Stimulated activated CD8-positive, alpha-beta memory T cell treated with anti-CD3 and anti-CD28 coated beads, Interleukin-7, amount 100 ng/mL, for 4 hours (primary cell): ENCODE measurements at places on chromosomes 3 and 15.

- DNase-seq: no peak
Measured at GRCh38 chr15:25241241-25241801, 197.5 kb downstream of the UBE3A start.

- no peak for DNase-seq
Measured at GRCh38 chr15:57540211-57540610, 51.5 kb upstream of the MYZAP start.

DNA sequence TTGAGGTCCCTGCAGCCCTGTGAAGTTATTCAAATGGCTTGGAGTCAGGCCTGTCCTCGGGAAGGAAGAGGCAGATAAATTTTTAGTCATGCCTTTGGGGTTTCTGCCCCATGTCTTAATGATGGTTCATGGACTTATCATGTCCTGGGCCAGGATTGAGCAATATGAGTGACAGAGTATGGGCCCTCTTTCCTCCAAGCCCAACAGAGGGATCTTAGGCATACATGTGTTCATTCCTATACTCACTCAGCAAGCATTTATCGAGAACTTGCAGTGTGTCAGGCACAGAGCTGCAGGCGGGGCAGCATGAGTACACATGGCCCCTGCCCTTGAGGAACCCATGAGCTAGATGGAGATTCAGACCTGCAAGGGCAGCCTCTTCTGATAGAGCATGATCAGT is 6.2 kb downstream of the ESYT3 start:
- no peak for DNase-seq

- DNase-seq: no peak
Measured at GRCh38 chr3:156542101-156543042, 12.5 kb downstream of the SSR3 start.

DNA sequence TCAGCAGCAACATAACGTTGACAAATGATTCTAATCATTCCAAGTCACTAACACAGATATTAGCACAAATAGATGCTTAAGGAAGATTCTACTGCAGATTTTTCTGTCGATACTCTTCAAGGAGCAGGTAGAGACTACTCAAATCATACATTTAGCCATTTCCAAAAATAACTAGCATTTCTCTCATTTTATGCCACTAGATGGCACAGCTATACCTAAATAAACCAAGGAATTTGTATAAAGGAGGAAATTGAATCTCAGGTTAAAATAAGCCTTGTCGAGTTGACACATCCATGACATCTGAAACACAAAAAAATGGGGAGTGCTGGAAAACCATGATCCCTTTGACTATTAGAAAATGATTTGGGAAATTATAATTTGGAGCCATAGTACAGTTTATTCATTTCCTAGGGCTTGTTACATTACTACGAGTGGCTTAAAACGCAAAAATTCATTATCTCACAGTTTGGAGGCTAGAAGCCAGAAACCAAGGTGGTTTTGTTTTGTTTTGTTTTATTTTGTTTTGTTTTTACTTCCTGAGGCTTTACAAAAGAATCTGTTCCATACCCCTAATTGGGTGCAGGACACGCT is 59.5 kb upstream of the STRIT1 start:
- DNase-seq: no peak

GRCh38 chr3:11445883-11446282 is 173.7 kb downstream of the ATG7 start:
- no peak for DNase-seq

DNA sequence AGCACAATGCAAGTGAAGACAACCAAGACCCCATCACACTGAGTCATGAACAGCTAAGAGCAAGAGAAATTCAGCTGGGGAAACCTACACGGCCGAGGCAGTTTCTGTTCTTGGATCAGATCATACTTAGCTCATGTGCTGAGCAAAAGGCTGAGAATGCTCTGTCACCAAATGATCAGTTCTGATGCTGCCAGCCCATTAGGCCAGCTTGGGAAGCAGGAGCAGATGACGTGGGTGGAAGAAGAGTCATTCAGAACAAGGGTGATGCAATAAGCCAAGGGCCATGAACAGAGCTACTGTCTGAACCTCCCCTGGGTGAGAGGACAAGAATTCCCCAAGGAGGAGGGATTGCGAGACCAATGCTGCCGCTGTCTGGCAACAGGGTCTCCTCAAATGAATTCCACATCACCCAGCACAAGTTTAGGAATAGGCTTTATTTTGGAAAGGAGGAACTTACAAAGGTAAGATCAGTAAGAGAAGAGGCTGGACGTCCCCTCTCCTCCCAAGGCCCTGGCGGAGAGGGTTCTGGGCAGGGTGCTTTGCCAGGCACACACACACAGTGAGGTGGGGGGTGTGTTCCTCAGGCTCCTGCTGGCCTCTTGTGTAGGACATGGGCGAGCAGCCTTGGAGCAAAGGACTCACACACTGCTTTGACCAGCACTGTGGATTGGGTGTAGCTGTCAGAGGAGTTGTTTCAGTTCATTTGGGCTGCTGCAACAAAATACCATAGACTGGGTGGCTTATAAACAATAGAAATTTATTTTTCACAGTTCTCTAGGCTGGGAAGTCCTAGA is 65.6 kb upstream of the CTXND1 start:
- DNase-seq: no peak

DNA sequence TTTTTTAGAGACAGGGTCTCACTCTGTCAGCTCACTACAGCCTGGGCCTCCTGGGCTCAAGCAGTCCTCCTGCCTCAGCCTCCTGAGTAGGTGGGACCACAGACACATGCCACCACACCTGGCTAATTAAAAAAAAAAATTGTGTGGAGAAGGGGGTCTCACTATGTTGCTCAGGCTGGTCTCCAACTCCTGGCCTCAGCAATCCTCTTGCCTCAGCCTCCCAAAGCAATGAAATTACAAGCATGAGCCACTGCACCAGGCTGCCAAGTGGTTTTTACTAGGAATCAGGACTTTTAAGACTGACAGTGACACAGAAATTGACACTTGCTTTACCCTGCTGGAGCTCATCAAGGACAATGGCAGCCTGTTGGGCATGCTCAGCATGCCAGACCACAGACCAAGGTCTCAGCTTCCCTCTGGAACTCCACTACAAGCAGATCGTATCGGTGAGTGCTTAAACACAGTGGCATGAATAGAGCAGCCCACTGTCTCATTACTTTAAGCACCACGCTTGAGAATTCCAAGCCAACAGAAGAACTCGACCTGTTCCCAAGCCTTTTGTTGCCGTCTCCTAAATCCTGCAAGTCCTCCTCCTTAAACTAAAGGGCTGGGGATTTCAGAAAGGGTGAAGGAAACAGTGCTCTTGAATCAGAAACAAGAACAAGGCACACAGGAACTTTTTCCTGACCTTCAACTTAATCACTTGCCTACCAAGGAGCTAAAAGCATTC is 41.4 kb downstream of the EOMES start:
- DNase-seq: no peak

DNA sequence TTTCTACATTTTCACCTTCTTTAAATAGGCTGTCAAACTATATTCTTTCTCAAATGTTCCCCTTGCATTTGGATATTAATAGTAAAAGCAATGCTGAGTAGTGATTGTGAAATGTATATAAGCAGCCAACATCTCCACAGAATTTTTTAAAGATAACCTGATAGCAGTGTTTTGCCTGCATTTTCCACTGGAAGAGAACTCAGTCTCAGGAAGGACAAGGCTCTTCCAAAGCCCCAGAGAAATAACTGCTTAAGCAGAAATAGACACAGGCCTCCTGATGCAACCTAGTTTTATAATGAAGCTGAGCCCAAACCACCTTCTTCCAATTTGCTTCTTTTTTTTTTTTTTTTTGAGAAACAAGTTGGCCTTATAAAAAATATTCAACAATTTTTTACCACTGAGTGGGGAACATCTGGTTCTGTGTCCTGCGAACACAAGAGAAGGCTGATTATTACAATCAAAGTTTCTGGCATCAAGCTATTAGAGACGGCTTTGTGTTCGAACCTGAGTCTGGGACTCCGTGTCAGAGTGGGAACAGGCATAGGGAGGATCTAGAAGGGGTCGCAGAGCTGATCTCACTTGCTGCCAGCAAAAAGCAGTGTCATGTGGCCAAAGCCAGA is 332.5 kb upstream of the TBL1XR1 start:
- DNase-seq: no peak

GRCh38 chr15:100211855-100212850 is 129.6 kb downstream of the ADAMTS17 start:
- no peak for DNase-seq

- DNase-seq: no peak
Measured at GRCh38 chr3:190060192-190060775, 60.4 kb downstream of the P3H2 start.
